ENCODE measurements at places on chromosomes 7 and 10.

GRCh38 chr10:13587391-13587790 is 626 bp downstream of the PRPF18 start:
- peak; percentile 7 for DNase-seq

DNA sequence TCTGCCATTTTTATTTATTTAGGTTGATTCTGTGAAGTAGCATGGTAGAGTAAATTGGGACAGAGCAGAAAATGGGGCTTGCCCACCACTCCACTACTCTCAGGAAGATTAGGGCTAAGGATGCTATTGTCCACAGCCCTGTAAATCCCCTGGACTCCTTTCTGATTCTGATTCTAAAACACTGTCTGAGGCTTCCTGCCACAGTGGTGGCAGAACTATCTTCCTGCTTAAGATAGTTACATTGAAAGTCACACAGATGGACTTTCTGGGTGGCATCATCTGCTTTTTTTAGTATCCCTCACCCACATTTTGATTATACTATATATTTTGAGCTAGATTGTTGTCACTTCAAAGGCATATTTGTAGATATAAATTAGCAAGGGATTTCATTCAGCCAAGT is 50.0 kb downstream of the SPAM1 start:
- no peak for DNase-seq

GRCh38 chr10:29555091-29555745 is 79.6 kb downstream of the SVIL start:
- no peak for DNase-seq

DNA sequence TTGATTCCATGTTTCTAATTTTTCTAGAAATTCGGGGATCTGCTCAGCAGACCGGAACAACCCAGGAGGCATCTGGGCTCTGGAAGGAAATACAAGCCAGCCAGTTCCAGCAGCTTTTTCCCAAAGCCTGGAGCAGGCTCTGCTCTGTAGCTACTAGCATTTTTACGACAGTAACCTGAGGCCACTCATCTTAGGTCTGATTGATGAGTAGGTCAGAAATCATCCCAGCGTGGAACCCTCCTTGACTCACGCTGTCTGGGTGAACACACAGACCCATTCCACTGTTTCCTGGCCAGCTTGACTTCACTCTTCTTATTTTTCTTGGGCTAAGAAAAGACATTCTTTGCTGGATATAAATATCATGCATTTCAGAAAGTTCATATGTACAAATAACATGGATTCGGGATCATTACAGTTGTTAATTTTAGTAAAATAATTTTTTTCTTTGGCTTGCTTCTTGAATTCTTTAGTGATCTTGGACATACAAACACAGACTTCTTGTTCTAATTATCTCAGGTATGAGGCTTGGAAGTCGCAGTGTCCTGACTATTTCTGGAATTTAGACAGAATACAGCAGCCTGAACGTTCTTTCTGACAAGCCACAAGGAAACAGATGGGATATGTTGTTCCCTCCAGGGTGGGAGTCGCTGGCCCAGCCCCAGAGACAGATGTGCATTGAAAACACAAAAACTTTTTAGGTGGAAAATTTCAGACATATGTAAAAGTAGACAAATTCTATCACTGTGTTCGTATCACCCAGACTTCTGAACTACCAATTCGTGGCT is 54.6 kb upstream of the PITRM1 start:
- DNase-seq = no peak

DNA sequence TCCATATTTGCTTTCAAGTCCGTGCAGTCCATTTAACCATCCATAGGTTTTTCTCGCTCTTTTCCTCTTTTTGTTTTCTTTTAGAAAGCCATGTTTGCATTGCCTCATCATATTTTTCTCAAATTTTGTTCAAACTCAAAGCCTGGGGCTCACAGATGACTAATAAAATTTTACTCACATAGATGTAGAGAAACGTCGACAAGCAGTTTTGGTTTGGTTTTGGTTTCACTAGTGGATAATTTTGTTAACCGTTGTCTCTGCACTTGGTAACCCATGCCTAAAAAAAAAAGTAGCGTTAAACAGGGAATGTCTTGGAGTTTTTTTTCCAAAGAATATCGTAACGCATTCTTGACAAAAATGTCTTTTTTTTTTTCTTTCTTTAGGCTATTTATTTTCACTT is 344.2 kb upstream of the GALNT17 start:
- DNase-seq = no peak

GRCh38 chr10:112526139-112526538 is 79.1 kb downstream of the VTI1A start:
- no peak for DNase-seq

- DNase-seq = no peak
These were observed 6.3 kb downstream of the KLF6 start for GRCh38 chr10:3778692-3779157.

DNA sequence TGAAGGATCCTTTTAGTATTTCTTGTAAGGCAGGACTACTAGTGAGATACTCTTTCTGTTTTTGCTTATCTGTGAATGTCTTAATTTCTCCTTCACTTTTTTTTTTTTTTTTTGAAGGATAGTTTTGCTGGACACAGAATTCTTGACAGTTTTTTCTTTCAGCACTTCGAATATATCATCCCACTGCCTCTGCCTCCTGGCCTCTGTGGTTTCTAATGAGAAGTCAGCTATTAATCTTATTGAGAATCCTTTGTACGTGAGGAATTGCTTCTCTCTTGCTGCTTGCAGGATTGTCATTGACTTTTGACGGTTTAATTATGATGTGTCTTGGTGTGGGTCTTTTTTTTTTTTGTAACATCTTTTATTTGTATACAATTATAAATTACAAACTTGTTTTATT is 12.6 kb upstream of the WAC start:
- no peak for DNase-seq

DNA sequence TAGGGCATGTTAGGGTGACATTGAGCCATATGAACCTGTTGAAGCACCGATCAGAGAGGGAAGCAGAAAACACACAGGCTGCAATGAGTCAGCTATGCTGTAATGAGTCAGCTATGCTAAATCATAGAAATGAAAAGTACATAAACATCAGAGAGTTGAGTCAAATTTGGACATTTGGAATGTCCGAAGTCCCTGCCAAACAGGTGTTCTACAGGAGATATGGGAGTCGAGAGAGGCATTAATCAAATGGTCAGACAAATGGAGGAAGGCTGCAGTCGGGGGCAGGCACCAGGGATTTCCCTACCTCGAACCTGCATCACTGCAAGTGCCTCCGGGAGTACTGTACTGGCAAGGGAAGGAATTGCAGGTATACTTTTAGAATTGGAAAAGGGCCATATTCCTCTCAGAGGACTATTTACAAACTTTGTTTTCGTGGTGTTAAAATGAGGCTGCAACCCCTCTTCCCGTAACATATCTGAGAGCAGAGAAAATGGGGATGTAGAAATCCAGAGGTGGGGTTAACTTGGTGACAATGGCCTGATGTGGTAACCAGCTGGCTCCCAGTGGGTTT is 8.8 kb upstream of the ZC3HAV1 start:
- DNase-seq = no peak

GRCh38 chr10:19728376-19728775 is 87.9 kb upstream of the PLXDC2 start:
- no peak for DNase-seq

- DNase-seq = no peak
These were observed 24.9 kb upstream of the GIMAP7 start for GRCh38 chr7:150489782-150490181.

DNA sequence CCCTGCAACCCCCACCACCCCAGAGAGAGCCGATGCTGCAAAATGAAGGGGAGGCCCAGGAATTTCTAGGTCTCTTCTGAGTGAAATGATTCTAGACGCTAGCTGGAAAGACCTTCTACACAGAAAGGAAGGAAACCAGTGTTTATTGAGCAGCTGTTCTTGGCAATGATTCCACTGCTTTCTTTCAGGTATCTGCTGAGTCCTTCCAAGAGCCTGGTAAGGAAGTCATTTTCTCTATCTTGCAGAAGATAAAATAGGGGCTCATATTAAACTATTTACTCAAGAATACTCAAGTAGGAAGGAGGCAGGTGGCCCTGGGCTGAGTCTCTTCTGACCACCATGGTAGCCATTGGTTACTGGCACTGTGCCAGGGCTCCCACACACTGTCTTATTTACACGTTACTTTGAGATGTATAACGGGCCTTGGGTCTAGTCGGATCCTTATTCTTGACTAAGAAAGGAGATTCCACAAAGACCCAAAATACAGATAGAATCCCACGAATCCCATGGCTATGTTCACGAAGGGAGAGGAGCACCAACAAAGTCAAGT is 112.1 kb downstream of the GALNT11 start:
- no peak for DNase-seq

Measured in T47D (cell line).